ENCODE measurements at places on chromosomes 16 and 17.

- DNase-seq, result no peak
Measured at GRCh38 chr17:19372439-19372838, 5.9 kb upstream of the MAPK7 start.

GRCh38 chr17:38585056-38585917 is 20.5 kb downstream of the SRCIN1 start:
- no peak for DNase-seq

DNA sequence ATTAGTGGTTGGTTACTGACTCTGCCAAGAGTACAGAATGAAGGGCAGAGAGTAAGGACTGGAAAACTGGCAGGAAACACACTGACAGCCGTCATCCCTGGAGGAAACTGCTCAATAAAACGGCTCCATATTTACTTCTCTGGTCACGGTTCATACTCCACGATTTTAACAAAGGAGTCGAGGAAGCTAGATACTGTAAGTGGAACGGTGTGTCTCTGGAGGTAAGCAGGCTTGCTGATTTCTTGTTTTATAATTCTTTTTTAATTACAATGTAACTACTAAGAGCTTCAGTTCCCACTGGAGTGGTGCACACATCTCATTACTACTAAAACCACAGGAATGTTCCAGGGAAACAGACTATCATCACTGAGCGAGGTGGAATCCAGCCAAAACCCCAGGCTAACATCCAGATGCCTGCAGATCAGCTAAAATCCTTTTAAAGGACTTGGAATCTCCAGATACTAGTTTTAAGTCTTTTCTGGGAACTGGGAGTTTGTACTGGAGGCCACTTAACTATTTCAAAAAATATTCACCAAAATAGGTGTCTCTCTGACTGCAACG is 17.8 kb downstream of the SERPINF1 start:
- DNase-seq, result peak; percentile 12

GRCh38 chr16:86946396-86946795 is 368.0 kb downstream of the FOXL1 start:
- DNase-seq, result no peak

- DNase-seq, result no peak
Measured at GRCh38 chr16:53870831-53871230, 166.9 kb downstream of the FTO start.

GRCh38 chr17:68424203-68424602 is 33.1 kb downstream of the WIPI1 start:
- DNase-seq, result no peak

GRCh38 chr16:3954411-3954921 is 74.0 kb upstream of the CREBBP start:
- DNase-seq, result no peak

- no peak for DNase-seq
Measured at GRCh38 chr17:35801583-35802224, 6.3 kb upstream of the MMP28 start.

- no peak for DNase-seq
Measured at GRCh38 chr16:4328046-4328781, 12.3 kb downstream of the GLIS2 start.

DNA sequence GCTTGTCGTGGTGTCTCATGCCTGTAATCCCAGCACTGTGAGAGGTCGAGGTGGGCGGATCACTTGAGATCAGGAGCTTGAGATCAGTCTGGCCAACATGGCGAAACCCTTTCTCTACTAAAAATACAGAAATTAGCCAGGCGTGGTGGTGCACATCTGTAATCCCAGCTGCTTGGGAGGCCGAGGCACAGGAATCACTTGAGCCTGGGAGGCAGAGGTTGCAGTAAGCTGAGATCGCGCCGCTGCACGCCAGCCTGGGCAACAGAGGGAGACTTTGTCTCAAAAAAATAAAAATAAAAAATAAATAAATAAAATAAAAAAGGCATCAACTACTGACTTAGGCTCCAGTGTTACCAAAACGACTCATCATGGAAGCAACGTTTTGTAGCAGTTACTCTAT is 115.5 kb downstream of the PLCG2 start:
- DNase-seq, result no peak

DNA sequence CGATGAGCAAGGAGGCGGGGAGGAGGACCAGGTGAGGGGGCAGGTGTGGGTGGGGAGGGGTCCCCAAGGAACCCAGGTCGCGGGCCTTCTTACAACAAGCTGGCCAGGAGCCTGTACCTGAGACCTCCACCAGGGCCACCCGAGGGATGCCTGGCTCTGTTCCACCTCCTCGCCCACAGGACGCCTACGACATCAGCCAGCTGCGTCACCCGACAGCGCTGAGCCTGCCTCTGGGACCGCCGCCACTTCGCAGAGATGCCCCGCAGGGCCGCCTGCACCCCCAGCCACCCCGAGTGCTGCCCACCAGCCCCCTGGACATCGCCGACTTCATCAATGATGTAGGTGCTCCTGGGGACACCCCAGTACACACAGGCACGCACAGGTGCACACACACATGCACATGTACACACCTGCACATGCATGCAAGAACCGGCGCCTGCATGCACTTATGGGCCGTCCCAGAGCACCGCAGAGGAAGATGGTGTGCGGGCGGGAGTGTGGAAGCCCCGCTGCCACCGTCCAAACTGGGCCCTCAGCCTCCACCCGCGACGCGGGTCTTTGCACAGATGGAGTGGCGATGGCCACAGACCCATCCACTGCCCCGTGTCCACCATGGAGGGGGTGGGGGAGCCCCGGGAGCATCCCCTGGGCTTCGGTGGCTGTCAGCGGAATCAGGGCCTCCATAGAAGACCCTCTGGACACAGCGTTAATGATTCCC is 6.6 kb downstream of the SLC22A31 start:
- peak; percentile 25 for DNase-seq

GRCh38 chr17:44012391-44012790 is 2.4 kb downstream of the TMEM101 start:
- no peak for DNase-seq

- no peak for DNase-seq
Measured at GRCh38 chr16:85984231-85984880, 85.4 kb downstream of the IRF8 start.
